HFFc6 (cell line): ENCODE measurements at places on chromosomes 3 and 15. TPM values are rescaled to one million over a fixed set of nuclear protein-coding genes. Genes with fewer than 3 reads are reported as not detected.
A peak's percentile ranks its signal among the peaks of the same experiment; 100 is the strongest.

SQOR gene
- total RNA-seq, result 23.2 to 42.1 TPM (median 29.3 TPM) in 3 replicates

STRIT1 gene
- not detected in 2 replicates for total RNA-seq

NR2E3 gene
- not detected in 3 replicates for total RNA-seq

HCLS1 gene
- 0.89 and 6.6 TPM in 2 replicates for total RNA-seq

RLBP1 gene
- not detected in 3 replicates for total RNA-seq

CPNE9 gene
- not detected in 2 replicates for total RNA-seq

SH3GL3 gene
- total RNA-seq, result not detected in 3 replicates

PCSK6 gene
- total RNA-seq, result not detected in 3 replicates

DNA sequence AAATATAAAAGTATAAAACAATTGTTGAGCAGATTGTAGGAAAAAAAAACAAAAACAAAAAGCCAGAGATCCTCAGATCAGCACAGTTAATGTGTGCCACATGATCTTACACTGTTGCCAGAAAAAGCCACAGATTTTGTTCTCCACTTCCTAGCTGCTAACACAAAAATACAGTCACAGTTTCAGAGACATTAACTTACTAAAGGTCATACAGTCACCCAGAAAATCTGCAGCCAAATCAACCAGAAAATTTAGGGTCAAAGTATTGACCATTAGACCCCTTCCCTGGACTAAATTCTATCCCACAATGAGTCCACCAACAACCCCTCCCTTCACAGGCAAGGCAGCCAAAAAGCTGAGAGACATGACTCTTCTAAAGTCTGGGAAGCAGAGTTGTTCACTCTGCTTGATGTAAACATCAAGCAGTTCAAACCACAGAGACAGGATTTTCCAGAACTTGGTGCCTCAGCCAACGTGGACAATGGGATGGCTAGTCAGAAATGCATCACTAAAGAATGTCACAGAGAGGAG, 59.1 kb downstream of the SST start:
- DNase-seq, result peak; percentile 46

DNA sequence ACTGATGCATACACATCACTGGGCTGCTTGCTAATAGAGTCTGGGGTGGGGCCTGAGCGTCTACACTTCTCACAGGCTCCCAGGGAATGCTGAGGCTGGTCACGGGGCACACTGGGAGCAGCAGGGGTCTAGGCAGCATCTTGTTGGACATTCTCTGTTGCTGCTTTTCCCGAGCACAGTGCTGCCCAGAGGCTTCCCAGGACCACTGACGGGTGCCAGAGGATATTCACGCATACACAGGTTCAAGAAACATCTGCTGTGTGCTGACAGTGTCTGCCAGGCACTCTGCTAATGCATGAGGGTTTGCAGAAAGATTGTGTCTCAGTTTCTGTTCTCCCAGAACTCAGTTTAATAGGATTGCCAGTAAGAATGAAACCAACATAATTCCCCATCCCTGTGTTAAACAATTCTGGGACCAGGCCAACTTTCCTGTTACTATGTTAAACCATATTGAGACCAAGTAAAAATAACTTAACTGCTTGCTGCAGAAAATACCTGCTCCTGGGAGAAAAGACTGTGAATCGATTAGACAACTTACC, 23.9 kb upstream of the BCL2L10 start:
- DNase-seq, result no peak

- no peak for DNase-seq
Measured at GRCh38 chr3:45236964-45237363, 10.9 kb upstream of the TMEM158 start.

- DNase-seq, result peak; percentile 28
Measured at GRCh38 chr15:89457086-89457485, 39.3 kb downstream of the RHCG start.

DNA sequence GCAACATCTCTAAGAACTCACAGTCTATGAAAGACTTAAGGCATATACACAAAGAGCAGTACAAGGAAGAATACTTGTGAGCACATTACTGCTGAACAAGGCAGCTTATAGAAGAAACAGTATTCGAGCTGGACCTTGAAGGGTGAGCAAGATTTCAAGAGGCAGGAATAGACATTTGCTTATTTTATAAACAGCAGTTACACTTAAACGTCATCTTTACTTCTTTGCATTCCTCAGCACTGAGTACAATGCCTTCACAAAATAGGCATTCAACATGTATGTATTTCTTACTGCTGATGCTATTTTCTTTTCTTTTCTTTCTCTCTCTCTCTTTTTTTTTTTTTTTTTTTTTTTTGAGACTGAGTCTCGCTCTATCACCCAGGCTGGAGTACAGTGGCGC, 205.8 kb downstream of the ZIC4 start:
- peak; percentile 36 for DNase-seq

DNA sequence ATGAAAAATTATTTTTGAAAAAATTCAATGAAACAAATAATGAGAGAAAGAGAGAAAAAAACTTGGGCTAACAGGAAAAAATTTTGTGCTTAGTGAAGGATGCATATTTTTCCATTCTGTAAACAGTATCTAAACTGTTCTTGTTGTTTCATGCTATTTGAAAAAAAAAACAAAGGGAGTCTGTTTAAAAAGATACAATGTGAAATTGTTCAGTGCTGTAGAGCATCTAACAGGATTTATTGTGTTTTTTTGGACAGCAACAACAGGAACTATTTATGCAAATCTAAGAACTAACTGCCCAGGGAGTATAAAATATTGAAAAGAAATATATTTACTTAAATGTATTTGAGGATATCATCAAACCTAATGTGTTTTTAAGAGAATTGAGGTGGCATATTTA, 55.1 kb downstream of the PEX5L start:
- DNase-seq, result no peak

DNA sequence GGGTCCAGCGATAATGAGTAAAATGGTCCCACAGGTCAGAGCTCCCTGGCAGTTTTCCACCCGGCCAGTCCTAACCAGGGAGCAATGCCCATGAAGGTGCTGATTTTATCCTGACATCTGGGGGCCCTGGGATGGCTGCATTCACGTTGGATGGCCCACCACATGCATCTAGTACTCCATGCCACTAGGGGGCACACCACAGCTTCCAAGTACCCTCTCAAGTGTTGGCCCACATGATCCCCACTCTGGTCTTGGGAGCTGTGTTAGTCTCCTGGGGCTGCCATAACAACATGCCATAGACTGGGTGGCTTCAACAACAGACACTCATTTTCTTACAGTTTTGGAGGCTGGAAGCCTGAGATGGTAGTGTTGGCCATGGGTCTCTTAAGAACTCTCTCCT, 225.5 kb downstream of the SLCO3A1 start:
- no peak for DNase-seq

- no peak for DNase-seq
Measured at GRCh38 chr15:27448986-27449385, 478.0 kb downstream of the GABRG3 start.

GRCh38 chr3:125068265-125068664, 12.5 kb upstream of the HEG1 start:
- no peak for DNase-seq

- DNase-seq, result no peak
Measured at GRCh38 chr3:66504850-66505641, 4.2 kb upstream of the LRIG1 start.

DNA sequence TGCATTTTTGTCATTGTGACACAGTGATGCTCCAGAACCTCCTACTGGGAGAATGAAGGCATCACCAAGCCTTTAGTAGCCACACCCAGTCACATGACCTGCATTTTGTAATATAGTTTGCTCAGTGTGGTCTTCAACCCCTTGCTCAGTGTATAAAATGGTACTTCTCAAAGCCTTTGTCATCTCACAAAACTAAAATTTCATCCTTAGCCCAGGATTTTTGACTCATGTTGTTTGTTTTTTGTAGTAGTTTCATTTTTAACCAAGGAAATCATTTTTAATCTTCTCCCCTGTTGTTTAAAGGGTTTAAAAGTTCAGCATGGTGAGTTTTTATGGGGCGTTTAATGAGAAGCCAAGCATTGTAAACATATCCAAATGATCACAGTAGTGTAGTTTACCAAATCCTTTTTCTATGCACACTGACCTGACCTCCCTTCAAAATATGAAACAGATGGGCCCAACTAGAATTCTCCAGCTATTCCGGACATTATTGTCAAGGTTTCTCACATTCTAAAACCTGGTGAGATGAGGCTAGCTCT, 123.5 kb upstream of the IL12A start:
- DNase-seq, result peak; percentile 61

DNA sequence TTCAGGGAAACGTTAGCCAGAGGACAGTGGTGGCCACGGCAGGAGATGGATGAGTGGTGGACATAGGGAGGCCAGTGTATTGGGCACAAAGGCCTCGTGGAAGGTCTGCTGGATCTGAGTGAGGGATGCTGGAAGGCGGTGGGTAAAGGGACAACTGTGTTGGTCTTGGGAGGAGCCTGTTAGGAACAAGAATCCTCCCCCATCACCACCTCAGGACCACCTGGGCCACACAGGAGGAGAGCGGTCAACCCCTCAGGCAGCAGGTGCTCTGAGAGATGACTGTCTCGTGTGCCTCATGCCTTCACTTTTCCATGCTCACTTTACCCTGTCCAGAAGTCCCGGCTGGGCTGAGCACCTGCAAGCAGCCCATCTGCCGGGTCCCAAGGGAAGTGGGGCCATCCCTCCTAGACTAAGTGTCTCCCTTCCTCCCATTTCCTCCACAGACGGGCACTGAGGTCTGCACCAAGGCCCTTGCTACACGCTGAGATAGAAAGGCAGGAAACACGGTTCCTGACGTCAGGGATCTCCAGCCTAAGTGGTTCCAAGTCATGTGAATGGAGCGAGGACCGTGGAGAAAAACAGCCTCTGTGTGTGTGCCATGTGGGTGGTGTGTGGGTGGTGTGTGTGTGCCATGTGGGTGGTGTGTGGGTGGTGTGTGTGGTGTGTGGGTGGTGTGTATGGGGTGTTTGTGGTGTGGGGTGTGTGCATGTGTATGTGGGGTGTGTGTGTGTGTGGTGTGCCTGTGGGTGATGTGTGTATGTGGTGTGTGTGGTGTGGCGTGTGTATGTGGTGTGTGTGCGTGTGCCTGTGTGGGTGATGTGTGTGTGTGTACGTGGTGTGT, 47.8 kb upstream of the CTSH start:
- no peak for DNase-seq

DNA sequence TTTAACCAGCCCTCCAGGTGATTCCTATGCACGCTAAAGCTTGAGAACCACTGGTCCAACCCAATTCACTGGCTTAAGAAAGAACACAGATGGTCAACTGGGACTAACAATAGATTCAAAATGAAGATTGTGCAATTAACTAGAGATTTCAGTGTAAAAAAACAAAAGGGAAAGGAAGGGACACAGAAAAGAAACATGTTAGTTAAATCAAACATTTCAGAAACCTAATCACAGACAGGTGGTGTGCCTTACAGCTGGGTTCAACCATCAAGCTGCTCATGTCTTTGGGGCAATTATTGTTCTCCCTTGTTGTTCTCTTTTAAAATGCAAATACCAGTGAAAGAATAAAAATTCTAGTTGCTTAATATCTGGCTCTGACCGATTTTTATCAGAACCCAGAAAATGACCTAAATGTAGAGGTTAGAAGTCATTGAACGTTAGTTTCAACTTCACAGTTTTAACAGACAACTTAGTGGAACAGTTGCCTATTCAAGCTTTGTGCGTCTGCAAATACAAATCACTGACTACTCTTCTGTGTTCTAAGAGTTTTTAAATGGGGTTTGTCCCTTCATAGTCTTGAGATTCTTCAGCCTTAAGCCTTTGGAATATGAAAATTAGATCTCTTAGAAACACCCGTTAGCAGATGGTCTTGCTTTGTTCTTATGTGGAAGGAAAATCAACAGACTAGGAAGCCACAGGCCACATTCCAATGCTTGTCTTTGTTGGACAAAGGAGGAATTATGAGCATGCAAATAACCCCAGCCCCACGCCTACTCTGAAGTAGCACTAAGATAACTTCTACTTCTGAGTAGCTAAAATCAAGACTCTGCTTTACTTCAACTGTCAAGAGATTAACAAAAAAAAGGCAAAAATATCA, 223.4 kb downstream of the ATP8B4 start:
- DNase-seq, result no peak

GRCh38 chr3:98553021-98553563, 21.3 kb downstream of the GPR15 start:
- DNase-seq, result no peak

DNA sequence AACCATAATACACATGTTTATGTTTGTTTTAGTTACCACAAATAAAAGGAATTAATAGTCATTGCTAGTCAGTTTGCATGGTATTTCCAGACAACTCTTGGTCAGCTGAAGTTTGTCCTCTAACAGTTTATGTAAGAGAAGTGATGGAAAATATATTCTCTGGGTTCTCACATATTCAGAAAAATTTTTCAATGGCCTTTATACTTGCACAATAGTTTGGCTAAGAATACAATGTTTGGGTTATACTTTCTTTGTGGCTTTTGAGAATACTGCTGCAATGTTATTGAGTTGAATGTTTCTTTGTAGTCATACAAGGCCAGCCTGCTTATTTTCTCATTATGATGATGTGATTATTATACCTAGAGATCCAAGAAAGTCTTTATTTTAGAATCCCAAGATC, 133.9 kb downstream of the RAP2B start:
- DNase-seq, result no peak

GRCh38 chr3:58728723-58729122, 62.1 kb upstream of the FAM3D start:
- no peak for DNase-seq

GRCh38 chr15:89542369-89542768, 32.9 kb upstream of the TICRR start:
- DNase-seq, result no peak

- DNase-seq, result peak; percentile 19
Measured at GRCh38 chr3:87191641-87192040, 35.5 kb upstream of the CHMP2B start.

DNA sequence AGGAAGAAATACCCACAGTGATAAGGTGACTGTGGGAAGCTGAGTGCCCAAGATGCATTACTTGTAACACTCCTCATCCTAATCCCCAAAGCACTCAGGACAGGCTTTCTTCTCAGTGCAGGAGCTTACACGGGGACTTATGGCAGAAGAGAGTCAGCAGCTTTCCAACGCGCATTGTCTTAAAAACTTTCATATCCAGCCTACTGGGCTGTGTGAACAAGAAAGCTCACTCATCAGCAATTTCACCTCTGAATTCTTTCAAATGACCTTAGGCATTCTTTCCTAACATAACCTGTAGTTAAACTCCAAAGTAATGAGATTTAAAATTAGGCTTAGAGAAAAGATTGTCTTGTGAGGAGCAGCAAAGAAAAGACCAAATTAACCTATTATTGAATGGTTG, 132.3 kb downstream of the KCNAB1 start:
- no peak for DNase-seq

DNA sequence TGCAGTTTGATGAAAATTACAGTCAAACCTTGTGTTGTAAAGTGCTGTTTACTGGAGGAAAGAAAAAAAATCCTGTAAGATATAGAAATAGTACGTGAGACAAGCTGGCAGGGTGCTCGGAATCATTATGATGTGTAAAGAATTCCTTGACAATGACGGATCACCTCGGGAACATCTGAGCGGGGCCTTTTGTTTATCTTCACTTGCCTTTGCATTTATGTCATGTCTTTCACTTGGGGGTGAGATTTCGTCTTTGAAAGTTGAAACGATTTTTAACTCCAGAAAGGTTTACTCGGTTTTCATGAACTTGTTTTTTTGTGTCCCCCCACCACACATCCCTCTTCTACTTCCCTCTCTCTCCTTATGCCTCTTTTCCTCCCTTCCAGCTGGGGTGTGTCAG, 128.3 kb upstream of the VEPH1 start:
- DNase-seq, result no peak
